ENCODE measurements at places on chromosomes 16 and 17. TPM values are rescaled to one million over a fixed set of nuclear protein-coding genes. Genes with fewer than 3 reads are reported as not detected.

BCAR1 gene
- 2.8 TPM for polyA plus RNA-seq

PLXDC1 gene
- polyA plus RNA-seq: not detected

OTOP3 gene
- polyA plus RNA-seq: not detected

KRTAP2-3 gene
- polyA plus RNA-seq: not detected

FBXO39 gene
- not detected for polyA plus RNA-seq

KRT24 gene
- polyA plus RNA-seq: not detected

ZNF263 gene
- 17.2 TPM for polyA plus RNA-seq

KRTAP17-1 gene
- not detected for polyA plus RNA-seq

CCL18 gene
- polyA plus RNA-seq: not detected

TMEM100 gene
- not detected for polyA plus RNA-seq

PYDC1 gene
- not detected for polyA plus RNA-seq
